Stimulated activated CD8-positive, alpha-beta memory T cell treated with anti-CD3 and anti-CD28 coated beads, Interleukin-2, amount 100 ng/mL, for 48 hours (primary cell): ENCODE measurements at places on chromosomes 16 and 17.

- DNase-seq, result no peak
Observed at GRCh38 chr16:11692171-11692570, 23.9 kb downstream of the SNN start.

- DNase-seq, result no peak
Observed at GRCh38 chr17:63974594-63975192, 2.0 kb upstream of the SCN4A start.

- no peak for DNase-seq
Observed at GRCh38 chr16:29808219-29808900, 2.0 kb downstream of the MAZ start.

DNA sequence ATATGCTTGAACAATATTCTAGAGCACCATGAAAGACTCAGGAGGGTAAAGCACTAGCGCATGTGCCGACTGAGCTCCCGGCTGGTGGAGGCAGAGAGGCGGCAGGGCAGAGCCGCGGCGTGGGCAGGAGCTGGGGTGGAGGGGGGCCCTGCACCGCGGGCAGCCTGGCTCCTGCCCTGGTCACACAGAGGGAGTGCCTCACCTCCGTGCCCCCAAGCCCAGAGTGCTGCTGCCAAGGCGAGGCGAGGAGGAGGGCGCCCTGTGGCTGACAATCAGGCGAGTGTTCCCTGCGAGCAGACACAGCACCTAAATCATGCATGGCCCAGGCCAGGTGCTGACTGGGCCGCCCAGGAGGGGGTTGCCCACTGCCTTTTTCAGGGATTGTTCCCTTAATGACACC, 105.8 kb upstream of the TNRC6C start:
- DNase-seq, result no peak

- no peak for DNase-seq
Observed at GRCh38 chr16:8721336-8722024, 47.1 kb downstream of the ABAT start.

DNA sequence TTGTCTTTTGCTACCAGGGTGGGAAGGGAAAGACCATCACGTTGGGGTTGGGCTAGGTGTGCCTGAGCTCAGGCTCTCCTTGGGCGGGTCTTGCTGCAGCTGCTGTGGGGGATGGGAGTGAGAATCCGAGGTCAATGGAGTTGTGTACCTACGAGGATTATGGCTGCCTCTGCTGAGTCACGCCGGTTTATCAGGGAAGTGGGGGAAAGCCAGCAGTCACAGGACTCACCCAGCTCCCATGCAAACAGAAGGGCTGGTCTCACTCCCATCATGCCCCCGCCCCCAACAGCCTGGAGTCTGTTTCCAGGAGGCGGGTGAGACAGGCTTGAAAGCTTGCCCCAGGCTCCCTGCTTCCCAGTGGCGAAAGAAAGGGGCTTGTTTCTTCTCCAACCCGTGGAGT, 1259.0 kb upstream of the GOT2 start:
- no peak for DNase-seq

- DNase-seq, result no peak
Observed at GRCh38 chr16:70253291-70254106, 1.8 kb upstream of the EXOSC6 start.

- no peak for DNase-seq
Observed at GRCh38 chr16:69077251-69077650, 28.2 kb upstream of the HAS3 start.

DNA sequence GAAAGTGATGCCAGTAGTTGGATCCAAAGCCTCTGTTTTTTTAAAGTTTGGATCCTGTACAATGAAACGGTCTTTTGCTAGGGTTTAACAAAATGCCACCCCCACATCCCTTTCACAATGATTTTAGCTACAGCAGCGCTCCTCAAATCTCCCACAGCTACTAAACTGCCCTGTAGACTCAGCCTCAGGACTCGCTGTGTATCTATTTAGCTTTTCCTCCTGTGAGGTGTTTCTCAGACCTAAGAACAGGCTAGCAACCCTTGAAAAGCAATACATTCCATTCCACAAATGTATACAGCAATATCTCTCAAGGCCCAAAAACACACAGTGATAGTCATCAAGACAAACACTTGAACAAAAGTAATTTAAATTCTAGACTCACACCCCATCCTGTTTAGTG, 206.4 kb downstream of the ZFHX3 start:
- DNase-seq, result no peak

DNA sequence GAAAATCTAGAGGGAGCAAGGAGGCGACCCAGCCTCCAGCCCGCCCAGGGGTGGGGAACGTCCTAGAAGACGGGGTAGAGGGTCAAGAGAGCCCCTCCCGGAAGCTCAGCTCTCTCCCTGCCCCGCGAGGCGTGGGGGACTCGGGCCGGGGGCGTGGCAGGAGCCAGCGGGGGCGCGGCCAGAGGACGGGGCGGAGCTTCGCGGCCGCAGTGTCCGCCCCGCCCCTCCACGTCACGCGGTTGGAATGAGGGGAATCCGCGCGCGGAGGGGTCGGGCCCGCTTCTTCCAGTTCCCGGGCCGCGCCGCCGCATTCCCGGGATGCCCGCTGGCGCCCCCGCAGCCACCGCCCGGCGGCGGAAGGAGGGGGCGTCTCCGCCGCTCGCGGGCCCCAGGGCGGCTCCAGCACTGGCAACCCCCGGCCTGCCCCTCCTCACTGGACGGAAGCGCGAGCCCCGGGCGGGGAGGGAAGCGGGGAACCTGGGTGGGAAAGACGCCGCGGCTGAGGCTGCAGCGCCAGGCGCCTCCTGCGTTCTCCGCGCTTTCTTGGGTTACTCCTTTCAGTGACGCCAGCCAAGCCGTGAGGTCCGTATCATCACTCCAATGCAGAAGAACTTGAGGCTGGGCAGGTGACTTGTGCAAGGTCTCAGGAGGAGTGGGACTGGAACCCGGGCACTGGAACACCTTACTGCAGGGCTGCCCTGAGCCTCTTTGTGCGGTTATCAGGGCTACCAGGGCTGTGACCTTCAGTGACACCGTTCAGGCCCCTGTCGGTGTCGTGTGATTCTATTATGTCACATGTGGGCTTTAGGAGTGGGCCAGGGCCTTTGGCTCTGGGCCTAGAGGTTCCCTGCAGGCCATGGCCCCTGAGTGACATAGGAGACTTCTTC, 4.3 kb downstream of the MYO1C start:
- DNase-seq, result peak; percentile 59

- DNase-seq, result no peak
Observed at GRCh38 chr17:74968361-74968780, 4.2 kb downstream of the HID1 start.

- DNase-seq, result no peak
Observed at GRCh38 chr16:25868706-25869370, 177.1 kb downstream of the HS3ST4 start.

GRCh38 chr17:33404070-33404819, 111.2 kb upstream of the ASIC2 start:
- no peak for DNase-seq

DNA sequence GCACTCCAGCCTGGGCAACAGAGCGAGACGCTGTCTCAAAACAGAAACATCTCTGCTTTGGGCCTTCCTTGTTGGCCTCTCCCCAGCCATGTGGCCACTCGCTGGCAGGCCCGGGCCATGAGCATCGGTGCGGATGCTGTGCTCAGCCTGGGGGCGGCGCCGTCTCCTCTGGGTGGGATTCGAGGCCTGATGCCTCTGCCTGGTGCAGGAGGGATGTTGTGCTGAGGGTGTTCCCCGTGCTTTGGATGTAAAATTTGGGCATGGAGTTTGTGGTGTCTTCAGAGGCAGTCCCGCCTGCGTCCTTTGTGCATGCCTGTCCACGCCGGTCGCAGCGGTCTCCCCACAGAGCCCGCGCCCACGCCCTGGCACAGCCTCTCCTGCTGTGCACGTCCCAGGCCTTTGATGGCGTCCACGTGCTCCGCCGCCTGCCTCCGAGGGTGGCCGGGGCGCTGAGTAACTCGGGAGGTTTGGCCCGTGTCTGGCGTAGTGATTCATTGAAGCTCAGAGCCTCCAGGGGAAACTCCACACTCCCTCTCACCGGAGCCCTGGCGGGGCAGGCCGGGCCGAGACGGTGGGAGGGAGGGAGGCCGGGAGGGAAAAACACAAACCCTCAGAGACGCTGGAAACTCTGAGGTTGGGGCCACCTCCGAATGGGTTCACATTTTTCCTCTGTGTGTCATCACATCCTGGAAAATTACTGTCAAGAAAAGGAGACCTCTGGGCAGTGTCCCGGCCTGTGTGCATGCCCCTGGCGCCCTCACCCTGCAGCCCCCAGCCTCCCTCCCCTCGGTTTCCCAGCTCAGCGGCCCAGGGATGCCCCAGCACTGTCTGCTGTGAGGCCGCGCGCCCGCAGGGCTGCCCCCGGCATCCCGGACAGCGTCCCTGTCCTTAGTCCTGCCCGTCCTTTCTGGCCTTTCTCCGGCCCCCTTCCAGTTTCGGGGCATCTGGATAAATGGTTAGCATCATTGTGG, 19.0 kb downstream of the CENPX start:
- no peak for DNase-seq

DNA sequence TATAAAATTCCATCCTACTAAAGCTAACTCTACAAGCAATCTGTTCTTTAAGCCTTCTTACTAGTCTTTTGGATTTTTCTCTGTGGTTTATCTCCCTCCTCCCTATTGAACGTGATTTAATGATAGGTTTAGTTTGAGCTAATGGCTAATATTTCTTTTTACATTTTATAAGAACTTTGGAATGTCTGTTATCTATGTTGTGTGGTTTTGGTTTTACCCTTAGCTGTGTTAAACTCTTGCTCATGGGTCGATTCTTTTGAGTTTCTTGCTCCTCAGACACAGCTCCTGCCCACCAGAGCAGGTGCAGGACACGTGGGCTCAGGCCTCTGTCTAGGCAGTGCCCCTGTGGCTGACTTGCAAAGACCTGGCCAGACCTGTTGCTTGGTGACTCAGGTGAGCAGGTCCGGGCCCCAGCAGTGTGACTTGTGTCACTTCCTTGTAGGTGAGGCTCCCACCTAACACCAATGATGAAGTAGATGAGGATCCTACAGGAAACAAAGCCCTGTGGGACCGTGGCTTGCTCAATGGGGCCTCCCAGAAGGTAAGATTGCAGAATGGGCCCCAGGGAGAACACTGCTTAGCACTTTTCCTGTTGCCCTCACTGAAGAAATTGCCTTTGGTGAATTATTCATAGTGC, 45.1 kb downstream of the SF3B3 start:
- DNase-seq, result no peak

- DNase-seq, result no peak
Observed at GRCh38 chr16:81485824-81486539, 41.4 kb downstream of the CMIP start.

GRCh38 chr16:4315186-4316107, at the start of gene GLIS2:
Gene GLIS2 (plus strand): TSS chr16:4316067. CDS start chr16:4332281, 16,214 bp downstream.
- DNase-seq, result no peak

DNA sequence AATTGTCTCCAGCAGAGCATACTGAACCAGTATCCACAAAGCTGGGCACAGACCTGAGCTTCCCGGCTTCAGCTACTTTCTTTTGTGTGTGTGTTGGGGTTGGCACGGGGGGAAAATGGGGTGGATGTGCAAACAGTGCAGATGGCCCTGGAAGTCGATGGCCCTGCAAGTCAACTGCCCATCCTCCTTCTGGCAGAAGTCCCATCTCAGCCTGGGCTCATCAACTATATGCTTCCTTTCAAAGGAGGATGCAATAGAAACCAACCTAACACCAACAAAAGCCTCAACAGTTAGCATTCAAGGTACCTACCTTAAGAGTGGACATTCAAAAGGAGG, 55.7 kb downstream of the SOX9 start:
- DNase-seq, result no peak

DNA sequence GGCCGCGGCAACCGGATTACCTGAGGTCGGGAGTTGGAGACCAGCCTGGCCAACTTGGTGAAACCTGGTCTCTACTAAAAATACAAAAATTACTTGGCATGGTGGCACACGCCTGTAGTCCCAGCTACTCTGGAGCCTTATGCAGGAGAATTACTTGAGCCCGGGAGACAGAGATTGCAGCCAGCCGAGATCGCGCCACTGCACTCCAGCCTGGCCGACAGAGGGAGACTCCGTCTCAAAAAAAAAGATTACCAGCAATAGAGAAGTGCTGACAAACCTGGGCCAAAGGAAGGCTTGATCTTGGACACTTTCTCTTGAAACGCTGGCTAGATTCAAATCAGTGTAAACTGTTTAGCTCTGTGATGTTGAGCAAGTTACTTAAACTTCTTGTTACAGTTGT, 4.3 kb downstream of the MT1H start:
- DNase-seq, result no peak

DNA sequence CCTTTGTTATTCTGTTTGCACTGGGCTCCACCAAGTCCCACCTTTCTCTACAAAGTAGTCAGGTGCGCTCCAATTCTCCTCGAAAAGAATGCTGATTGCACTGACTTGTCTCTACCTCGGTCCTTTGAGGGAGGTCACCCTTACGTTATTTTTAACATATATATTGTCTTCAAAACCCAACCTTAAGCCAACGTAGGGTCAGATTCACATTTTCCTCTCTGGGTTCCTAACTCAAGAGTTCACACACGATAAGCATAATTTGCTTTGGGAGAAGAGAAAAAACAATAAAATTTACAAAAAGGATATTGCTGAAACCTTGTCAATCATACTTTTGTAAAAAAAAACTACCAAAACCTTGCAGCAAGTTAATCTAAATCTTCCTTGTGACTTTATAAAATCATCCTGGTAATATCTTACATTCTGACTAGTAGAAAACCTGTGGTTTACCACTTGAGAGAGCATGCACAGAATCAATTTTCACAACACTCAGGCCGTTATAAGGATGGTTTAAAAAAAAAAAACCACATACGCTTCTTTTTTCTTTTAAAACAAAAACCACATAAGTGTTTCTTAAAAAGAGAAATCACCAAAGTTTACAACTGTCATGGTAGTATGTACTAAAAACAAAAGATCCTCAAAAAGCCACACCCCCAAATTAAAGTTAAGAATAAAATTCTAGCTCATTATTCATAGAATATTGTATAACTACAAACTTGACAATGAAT, 72.2 kb upstream of the TRAP1 start:
- DNase-seq, result no peak

- no peak for DNase-seq
Observed at GRCh38 chr17:77312786-77313599, 172.2 kb downstream of the SEC14L1 start.

DNA sequence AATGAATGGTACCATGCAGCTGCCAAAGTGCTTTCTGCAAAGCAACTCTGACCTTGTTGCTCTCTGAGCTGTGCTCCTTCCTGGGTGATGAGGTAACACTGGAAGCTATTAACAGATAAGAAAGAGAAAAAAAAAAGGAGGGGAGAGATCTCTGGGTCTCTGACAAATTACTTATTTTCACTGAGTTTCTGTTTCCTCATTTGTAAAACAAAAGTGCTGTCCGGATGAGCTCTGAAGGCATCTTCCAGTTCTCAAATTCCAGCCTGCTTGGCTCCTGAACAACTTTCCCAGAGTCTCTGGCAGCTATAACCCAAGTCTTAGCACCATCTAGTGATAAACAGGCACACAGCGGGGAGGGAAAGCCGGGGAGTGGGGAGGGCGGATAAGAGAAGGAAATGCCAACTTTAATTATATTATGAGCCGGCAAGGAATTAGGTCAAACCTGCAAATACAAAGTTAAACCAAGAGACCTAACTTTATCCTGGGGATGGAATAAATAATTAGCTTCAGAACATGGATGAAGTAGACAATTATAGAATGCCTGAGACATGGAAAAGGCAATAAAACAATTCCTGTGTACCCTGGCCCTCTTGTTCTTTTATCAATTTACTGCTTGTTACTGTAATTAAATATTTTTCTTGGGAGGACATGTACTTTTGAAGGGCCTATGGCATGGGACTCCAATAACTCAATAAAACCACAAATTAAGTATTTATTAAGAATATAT, 61.3 kb upstream of the KIFC3 start:
- no peak for DNase-seq

GRCh38 chr16:25411396-25412081, 153.9 kb upstream of the ZKSCAN2 start:
- no peak for DNase-seq
